ENCODE measurements at places on chromosomes 1 and 21. TPM values are rescaled to one million over a fixed set of nuclear protein-coding genes. Genes with fewer than 3 reads are reported as not detected.

Gene PRAMEF18
- total RNA-seq: not detected

Gene CLCA4
- total RNA-seq: not detected

Gene SLFNL1
- total RNA-seq: 0.35 TPM

Gene SPATA1
- total RNA-seq: 0.15 TPM

Gene AADACL4
- total RNA-seq: not detected

Gene TCHH
- 0.08 TPM for total RNA-seq

Gene SLC44A5
- under 0.01 TPM for total RNA-seq

Gene RBM11
- not detected for total RNA-seq

Gene PLPPR4
- total RNA-seq: under 0.01 TPM

Gene ARV1
- 9.8 TPM for total RNA-seq

Gene NBPF26
- 24.4 TPM for total RNA-seq

Gene DNM3
- 1.9 TPM for total RNA-seq

Gene FCRL5
- not detected for total RNA-seq

Gene KCNJ15
- 23.1 TPM for total RNA-seq

Gene OLFML3
- 22.5 TPM for total RNA-seq

Gene PTPRC
- total RNA-seq: not detected

Gene SMCP
- total RNA-seq: 0.35 TPM

Gene KMO
- not detected for total RNA-seq

Gene TCHHL1
- not detected for total RNA-seq

Gene GABRD
- total RNA-seq: 0.12 TPM

Gene FMN2
- 29.3 TPM for total RNA-seq

Gene KCNK2
- not detected for total RNA-seq

Gene NPPA
- not detected for total RNA-seq

Gene S100A2
- total RNA-seq: 1.1 TPM

Gene MYOM3
- total RNA-seq: 0.23 TPM

Gene TFF3
- 0.47 TPM for total RNA-seq

Gene PUSL1
- total RNA-seq: 4.7 TPM

Gene RNF220
- total RNA-seq: 67.7 TPM

Gene TLCD4
- under 0.01 TPM for total RNA-seq

Gene STUM
- 0.23 TPM for total RNA-seq

Gene L1TD1
- total RNA-seq: not detected

Gene MLLT11
- 0.59 TPM for total RNA-seq
